ENCODE measurements at places on chromosomes 4 and X.

DNA sequence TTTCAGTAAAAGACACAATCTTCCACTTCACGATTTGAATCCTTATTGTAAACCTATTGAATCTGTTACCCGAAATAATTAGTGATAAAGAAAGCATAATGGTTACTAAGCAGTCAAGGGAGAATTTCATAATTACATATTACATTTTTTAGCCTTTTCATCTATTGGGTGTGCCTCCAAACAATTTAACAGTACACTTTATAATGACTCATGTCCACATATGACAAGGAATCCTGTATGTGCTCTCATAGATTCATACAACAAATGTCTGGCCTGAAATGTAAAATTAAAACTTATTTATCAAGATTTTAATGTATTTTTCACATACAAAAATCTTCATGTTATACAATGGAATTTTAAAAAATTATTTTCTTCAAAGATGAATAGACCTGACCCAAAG, 39.4 kb downstream of the PPP3CA start:
- DNase-seq: no peak

- no peak for DNase-seq
These were observed 83.6 kb upstream of the PGRMC2 start for GRCh38 chr4:128371001-128371777.

DNA sequence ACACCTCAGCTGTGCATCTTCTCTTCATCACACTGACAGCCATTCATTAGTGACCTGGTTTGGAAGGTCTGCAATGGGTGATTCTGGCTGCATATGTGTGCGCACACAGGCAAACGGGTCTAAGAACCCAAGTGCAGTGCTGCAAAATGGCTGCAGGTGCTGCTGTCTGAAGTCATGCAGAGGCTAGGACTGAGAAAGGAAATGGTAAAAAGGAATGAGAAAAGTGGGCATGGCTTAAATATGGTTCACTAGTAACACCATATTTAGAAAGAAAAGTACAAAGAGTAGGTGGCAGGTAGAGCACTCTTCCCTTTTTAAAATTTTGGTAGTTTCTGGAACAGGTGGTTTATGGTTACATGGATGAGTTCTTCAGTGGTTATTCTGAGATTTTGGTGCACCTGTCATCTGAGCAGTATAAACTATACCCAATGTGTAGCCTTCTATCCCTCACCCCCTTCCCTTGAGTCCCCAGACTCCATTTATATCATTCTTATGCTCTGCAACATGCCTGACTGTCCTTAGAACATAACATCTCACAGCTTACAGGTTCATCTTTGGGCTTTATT, 78.4 kb downstream of the CCNG2 start:
- no peak for DNase-seq

GRCh38 chr4:180852738-180853137, 1390.5 kb upstream of the TENM3 start:
- DNase-seq: no peak

- DNase-seq: no peak
These were observed 15.9 kb downstream of the PPA2 start for GRCh38 chr4:105458001-105458400.

DNA sequence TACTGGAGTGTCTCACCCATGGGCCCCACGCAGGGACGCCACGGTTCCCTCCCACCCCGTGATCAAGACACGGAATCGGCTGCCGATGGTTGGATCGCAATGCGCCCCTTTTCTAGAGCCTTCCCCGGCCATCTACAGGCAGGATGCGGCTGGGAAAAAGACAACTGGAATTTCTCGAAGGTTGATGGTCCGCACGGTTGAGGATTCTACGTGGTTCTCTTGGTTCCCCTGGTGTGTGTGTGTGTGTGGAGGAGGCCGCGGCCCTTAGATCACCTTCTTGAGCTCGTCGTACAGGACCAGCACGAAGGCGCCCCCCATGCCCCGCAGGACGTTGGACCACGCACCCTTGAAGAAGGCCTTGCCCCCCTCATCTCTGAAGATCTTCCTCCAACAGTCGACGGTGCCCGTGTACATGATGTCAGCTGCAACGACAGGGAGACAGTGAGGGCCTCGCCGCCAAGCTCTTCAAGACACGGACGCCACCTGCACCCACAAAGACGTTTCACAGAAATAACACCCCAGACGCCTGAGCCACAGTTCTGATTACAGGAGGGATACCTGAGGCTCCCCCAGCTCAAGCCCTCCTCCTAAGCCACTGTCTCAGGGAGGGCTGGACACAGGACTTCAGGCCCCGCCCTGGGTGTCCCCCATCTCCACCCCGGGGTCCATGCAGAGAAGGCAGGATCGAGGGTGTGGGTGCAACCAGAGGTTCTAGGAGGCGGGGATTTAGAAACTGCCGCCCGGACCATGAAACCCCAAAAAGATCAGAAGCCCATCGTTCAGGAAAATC, 5.4 kb downstream of the SLC25A6 start:
- no peak for DNase-seq

- no peak for DNase-seq
These were observed at the start of gene GLRB for GRCh38 chr4:157075811-157076577. TSS of gene GLRB (plus strand) at chr4:157076150. CDS start at chr4:157078025, 1,875 bp downstream.

- DNase-seq: no peak
These were observed 6.7 kb upstream of the CD38 start for GRCh38 chr4:15771216-15772058.

- no peak for DNase-seq
These were observed 176.9 kb downstream of the ZIC3 start for GRCh38 chrX:137742846-137743245.

Measured in HAP-1 (cell line).